Activated effector memory CD4-positive, alpha-beta T cell treated with anti-CD3 and anti-CD28 coated beads, Interleukin-2, amount 50 U/mL, for 16 hours (primary cell): ENCODE measurements at places on chromosomes 5 and 9.

GRCh38 chr5:151139646-151140045 is 17.9 kb downstream of the ANXA6 start:
- peak; percentile 74 for DNase-seq

- DNase-seq: no peak
These were observed 74.4 kb downstream of the FGF18 start for GRCh38 chr5:171493646-171494393.

DNA sequence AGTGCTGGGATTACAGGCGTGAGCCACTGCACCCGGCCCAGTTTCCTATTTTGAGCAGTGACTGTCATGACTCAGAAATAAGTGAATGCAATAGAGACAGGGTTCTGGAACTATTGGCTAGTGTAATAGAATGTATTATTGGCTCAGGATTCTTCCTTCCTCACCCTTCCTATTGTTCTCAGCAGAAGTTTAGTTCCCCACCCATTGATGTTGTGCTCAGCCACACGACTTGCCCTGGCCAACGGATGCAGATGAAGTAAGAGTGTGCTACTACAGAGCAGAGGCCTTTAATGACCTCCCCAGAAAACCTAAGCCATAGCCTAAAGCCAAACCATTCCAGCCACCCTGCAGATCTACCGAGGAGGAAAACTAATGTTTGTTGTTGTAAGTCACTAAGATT is 287.9 kb downstream of the AGTPBP1 start:
- no peak for DNase-seq

- no peak for DNase-seq
These were observed 16.5 kb upstream of the QRFP start for GRCh38 chr9:130912932-130913598.

DNA sequence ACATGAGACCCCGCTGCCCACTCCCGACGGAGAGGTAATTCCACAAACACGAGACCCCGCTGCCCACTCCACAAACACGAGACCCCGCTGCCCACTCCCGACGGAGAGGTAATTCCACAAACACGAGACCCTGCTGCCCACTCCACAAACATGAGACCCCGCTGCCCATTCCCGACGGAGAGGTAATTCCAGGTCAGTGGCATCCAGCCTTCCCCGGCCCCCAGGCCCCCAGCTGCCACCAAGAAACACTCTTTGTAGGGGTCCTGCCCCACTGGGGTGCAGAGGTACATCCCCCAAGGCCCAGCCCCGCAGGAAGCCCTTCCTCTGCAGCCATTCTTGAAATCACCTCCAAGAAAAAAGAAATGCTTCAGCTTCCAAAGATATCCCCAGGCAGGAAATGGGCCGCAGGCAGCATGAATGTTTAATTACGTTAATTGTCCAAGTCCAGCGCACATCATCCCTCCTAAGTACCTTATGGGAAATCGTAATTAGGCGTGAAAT is 115.9 kb downstream of the ADAMTS2 start:
- DNase-seq: peak; percentile 49

DNA sequence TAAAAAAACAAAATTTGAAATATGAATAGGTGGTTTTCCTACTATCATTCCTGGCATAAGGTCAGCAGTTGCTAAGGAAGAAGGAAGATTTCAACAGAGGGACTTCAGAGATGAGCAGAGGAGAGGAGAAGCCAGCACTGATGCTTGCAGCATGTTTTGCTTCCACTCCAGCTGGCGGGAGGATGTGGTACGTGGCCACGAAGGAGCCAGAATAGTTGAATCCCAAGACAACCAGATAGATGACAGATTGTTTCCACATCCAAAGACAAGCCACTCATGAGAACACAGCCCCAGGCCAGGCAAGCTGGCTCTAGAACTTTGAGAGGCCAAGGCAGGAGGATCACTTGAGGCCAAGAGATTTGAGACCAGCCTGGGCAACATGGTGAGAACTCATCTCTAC is 15.1 kb downstream of the TIMD4 start:
- no peak for DNase-seq

GRCh38 chr9:137437691-137438590 is 3.2 kb downstream of the ENTPD8 start:
- no peak for DNase-seq

GRCh38 chr9:35920051-35920620 is 10.8 kb downstream of the SPAAR start:
- DNase-seq: no peak

DNA sequence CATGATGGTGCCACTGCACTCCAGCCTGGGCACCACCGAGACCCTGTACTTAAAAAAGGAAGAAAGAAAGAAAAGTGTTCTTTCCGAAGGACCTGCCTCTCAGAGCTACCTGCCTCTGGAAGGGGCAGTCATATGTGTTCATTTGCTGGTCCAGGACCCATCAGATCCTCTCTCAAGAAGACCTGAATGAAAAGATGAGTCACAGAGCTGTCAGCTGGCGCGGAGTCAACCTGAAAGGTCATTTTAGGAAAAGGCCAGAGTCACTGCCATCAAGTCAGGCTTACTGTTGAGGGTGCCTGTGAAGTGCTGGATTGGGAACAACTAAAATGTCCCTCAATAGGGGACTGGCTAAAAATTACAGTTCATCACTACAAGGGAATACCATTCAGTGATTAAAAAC is 14.9 kb upstream of the HRH2 start:
- DNase-seq: no peak

DNA sequence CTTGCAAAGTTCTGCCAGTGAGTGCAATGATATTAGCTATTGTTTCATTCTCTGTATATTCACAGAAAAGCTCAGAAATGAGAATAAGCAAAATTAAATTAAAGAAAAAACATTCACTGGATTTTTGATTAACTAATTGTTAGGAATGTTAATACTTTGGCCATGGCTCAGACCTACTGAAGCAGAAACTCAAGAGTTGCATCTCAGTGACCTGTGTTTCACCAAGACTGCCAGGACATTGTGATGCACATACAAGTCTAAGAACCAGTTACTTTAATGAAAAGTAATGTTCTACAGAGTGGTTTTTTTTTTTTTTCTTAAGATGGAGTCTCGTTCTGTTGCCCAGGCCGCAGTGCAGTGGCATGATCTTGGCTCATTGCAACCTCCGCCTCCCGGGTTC is 464.9 kb upstream of the NMUR2 start:
- no peak for DNase-seq

DNA sequence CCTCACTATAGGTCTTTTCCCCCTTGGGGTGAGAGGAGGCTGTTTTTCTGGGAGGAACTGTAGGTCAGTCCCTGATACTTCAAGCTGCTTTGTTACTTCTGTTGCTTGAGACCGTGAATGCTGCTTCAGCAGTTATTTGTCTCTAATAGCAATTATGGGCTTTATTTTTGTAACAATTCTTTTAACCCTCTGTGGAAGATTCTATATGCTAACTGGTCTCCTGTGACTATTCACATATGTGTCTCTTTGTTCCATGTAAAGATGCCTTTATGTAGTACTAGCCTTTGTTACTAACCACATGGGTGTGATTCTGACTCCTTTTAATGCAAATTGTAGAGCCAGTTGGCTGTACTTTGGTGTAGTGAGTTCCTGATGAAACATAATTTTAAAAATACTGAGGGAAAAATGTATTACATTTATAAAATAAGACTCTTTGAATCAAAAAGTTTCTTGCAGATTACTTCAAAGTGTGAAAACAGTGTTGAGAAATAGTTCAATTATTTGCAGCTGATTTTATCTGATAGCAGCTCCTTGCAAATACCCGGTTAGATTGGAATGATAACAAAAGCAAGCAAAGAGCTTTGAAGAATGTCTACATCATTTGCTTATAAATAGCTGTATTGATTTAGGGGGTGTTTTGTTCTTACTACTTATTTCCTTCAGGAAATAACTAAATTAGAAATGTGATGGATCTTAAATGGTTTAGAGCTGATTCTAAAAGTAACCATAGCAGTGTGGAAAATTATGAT is 46.6 kb downstream of the ANGPTL2 start:
- DNase-seq: no peak

DNA sequence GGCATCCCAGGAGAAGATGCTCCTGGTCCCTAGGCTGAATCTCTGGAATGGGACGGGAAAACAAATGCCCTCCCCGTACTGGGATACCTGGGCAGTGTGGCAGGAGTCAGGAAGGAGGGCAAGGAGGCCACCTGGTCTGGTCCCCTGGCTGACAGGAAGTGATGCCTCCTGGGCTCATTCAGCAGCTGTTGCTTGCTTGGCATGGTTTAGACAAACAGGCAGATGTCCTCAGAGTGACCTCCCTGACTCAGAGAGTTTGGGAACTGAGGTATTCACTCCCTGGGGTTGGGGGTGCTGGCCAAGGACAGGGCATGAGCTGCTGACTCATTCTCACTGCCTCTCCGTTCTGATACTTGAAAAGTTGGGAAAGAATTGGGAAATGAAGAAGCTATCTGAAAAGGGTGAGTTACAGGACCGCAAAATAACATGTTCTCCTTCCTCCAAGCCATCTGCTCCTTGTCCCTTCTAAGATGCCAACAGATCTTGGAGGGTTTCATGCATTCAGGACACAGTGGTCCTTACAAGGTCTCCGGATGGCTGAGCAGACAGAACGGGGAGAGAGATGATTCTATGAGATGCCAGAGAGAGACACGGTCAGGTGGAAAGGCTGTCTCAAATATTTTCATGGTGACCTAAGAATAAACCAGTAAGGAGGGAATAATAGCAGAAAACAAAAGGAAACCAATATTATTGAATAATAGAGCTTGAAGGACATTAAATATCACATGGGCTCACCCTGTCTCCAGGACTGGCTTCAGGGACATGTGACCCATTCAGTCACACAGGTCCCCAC is 534.5 kb downstream of the BNC2 start:
- DNase-seq: no peak

DNA sequence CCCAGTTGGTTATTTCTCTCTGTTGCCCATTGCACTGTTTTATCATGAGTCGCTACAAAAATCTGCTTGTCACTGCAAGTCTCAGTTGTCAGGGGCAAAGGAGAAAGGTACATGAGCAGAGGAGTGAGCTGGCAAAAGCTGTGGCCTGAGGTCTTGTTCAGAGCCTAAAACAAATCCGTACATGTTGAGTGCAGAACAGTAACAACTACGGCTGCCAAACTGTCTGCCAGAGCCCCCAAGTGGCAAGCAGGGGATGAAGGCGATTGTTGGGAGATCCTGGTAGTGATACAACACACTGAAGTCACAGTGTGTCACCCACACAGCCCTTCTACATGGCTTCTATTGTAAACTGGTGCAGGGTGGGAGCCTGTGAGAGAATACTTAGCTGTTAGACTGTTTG is 50.9 kb downstream of the BRINP1 start:
- DNase-seq: no peak

DNA sequence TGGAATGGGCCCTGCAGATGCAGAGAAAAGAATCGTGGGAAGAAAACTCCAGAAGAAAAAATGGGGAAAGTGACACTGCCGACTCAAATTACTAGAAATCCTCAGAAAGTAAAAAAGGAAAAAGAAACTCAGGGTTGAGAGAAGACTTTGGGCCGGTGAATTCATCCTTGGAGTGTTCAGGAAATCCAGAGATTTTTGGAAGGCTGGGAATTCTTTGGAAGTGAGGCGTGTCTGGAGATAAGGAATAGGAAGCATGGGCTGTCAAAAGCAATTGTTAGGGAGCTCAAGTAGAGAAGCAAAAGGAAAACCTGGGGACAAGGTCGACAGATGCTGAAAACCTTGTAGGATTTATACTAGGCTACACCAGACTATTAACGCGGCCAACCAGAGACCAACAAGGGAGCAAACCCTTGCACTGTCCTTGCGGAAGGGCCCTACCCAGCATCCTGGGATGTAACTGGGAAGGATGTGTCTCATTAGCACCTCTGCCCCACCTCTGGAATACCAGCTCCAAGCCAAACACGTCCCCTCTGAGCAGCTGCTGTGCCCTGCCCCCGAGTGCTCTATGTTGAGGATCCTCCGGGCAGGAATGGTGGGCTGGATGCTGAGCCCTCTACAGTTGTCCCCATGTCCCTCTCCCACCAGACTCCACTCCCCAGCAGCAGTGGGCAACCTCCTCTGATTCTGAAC is 11.6 kb downstream of the DAB2IP start:
- no peak for DNase-seq

- DNase-seq: no peak
These were observed 39.2 kb downstream of the ARRDC3 start for GRCh38 chr5:91343916-91344315.
